ENCODE measurements at places on chromosomes 6 and 20.

DNA sequence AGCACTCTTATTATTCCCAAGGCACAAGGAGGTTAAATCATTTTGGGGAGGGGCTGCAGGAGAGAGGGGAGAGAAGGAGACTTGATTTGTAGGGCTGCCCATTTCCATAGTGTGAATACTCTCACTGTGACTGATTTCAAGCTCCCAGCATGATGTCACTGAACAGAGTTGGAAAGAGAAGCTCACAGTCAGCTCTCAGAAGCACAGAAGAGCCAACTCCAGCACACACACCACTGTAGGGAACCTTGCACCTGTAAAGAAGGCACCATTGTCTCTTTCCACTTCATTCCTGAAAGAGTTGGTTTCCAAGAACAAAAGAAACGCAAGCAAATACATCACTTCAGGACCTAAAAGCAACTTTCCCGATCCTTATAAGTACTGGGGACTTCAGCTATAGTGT, 12.7 kb upstream of the STK35 start:
- no peak for DNase-seq

GRCh38 chr6:35069262-35069661, 71.9 kb downstream of the TCP11 start:
- DNase-seq: no peak

DNA sequence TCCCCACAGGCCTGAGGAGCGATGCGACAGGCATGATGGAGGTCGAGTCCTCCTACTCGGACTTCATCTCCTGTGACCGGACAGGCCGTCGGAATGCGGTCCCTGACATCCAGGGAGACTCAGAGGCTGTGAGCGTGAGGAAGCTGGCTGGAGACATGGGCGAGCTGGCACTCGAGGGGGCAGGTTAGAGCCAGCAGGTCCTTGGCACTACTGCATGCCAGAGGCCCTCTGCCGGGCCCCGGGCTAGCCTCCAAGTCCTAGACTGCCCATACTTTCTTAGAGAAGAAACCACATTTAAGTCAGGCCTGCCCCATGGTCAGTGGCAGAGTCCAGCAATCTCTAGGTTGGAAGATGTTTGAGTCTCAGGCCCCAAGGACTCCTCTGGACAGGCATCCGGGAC, 32.1 kb downstream of the PKIG start:
- no peak for DNase-seq

- no peak for DNase-seq
These were observed 165.6 kb downstream of the TRIM27 start for GRCh38 chr6:28758046-28758817.

DNA sequence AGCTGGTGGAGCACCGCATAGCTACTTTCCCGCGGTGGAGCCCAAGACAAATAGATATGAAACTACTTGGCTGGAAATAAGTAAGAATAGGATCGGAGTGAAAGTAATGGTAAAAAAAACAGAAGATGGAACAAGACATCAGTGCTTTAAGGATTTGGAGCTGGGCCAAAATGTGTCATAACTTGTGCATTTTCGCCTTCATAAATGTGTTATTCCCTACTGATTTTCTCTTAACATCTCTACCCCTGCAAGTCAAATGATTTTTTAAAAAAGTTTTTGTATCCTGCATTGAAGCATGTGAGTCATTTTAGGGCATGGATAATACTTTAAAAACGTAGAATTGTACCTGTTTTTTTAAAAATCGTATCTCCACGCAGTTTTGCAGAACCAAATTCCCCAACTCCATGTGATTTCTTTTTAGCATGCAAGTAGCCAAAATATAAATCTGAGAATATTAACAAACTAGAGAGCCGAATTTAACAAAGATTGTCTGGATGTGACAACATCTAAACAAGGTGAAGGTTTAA, 882 bp upstream of the FAM184A start:
- DNase-seq: peak; percentile 64

GRCh38 chr20:22692119-22692475, 107.7 kb upstream of the FOXA2 start:
- no peak for DNase-seq

GRCh38 chr20:36830791-36831691, 44.9 kb upstream of the TLDC2 start:
- no peak for DNase-seq

DNA sequence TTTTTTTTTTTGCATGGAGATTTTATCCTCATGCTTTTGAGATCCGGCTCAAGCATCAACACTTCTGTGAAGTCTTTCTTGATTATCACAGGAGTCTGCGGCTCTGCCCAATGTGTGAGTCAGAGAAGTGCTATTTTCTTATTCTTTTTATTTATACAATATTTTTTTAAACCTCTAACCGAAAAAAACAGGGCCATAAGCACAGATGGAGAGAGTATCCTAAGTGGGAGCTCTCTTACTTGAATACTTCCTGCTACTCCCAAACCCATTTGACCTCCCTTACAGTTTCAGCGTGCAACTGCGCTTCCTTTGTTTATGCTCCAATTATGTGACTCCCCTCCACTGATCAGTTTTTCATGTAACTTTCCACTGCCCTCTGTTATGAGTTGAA, 8.7 kb upstream of the ATXN1 start:
- no peak for DNase-seq

GRCh38 chr20:58744836-58745235, 52.2 kb downstream of the NPEPL1 start:
- DNase-seq: no peak

GRCh38 chr6:65170273-65170672, 536.8 kb downstream of the EYS start:
- no peak for DNase-seq

DNA sequence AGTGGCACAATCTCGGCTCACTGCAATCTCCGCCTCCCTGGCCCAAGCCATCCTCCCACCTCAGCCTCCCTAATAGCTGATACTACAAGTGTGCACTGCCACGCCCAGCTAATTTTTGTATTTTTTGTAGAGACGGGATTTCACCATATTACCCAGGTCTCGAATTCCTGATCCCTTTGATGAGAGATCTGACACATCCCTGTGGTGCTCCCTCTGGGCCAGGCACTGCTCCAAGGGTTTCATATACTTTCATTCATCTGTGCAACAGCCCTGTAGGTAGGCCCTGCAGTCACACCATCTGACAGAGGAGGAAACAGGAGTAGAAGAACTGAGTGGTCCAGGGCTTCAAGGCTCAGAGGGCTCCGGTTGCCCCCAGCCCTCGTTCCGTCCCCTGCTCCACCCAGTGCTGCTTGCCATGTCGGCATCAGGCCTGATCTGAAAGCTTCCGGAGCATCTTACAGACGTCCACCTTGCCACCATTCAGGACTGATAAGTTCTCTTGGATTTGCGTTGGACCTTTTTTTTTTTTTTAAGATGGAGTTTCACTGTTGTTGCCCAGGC, 3.3 kb downstream of the ZGPAT start:
- DNase-seq: no peak

DNA sequence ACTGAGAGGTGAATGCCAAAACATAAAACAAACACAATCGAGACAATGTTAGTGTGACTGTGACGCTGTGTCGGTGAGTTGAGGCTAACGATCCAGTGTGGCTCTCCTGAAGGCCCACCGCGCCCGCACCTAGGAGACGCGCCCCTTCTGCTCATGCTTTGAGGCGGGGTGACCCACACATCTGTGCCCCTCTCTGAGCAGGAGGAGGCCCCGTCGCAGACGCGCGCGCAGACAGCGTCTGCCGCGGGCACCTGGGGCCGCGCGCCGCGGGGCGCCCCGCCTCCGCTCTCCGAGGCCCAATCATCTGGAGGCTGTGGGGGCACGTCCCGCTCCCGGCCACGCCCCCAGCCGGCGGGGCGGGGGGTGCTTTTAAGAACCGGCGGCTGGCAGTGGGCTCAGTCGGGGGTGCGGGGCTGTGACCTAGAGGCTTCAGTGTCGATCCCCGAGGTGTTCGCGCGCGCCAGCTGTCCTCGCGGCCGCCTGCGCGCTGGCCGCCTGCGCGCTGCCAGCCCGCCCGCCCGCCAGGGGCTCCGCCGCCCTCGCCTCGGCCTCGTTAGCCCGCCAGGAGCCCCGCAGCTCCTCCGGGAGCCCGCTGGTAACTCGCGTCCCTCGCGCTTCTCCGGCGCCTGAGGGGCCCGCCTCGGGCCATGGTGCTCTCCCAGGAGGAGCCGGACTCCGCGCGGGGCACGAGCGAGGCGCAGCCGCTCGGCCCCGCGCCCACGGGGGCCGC, at the start of gene SLC16A10:
Gene SLC16A10 (plus strand): TSS at position 398 of the 730 bp plus-strand sequence. CDS start 250 bp downstream, at position 648.
- DNase-seq: peak; percentile 66

- peak; percentile 72 for DNase-seq
These were observed 538.6 kb upstream of the MARCKS start for GRCh38 chr6:113318575-113318917.

DNA sequence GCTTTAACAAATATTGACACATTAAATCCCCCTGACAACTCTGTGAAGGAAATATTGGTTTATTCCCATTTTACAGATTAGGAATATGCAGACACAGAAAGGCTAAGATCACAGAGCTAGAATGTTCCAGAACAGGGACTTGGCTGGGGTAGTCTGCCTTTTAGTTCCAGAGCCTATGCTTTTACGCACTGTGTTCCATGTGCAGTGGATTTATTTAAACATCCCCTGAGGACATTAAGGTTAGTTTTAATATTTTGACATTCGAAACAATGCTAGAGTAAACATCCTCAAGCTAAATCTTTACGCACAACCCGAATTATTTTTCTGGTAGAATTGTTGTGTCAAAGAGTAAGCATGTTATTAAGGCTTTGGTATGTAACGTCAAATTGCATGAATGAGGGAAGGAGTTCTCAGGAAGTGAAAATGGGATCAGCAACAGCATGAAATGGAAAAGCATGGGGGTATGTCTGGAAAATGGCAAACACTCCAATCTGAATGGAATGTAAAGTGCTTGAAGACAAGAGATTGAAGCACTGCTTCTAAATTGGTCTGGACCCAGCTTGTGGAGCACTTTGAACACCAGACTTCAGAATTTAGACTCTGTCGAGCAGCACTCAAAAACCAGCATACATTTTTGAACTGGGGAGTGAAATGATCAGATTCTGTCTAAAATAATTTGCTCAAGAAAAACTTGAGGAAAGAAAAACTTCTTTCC, 429.9 kb downstream of the CD83 start:
- peak; percentile 9 for DNase-seq

DNA sequence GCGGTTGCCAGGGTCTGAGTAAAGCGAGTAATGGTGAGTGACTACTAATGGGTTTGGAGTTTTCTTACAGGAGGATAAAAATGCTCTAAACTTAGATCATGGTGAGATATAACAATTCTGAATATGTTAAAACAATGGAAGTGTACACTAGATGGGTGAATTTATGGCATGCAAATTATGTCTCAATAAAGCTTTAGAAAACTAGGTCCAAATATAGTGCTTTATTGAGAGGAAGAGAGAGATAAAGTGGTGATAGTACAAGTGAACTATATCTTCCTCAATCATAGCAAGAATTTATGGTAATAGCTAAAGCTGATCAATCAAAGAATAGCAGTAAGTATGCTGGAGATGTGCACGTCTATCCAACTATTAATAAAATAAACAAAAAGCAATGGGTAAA, 23.9 kb downstream of the SRPK1 start:
- no peak for DNase-seq

- no peak for DNase-seq
These were observed 82.7 kb downstream of the SAMD3 start for GRCh38 chr6:130140084-130140483.

- peak; percentile 43 for DNase-seq
These were observed 98.4 kb downstream of the FOXC1 start for GRCh38 chr6:1708122-1708521.

GRCh38 chr6:34661357-34661756, 35.2 kb downstream of the ILRUN start:
- DNase-seq: no peak

- peak; percentile 76 for DNase-seq
These were observed 11.5 kb upstream of the DSTN start for GRCh38 chr20:17558154-17558940.

- DNase-seq: no peak
These were observed 53.5 kb upstream of the NXT1 start for GRCh38 chr20:23296841-23297701.

- DNase-seq: no peak
These were observed 92.5 kb upstream of the PDE10A start for GRCh38 chr6:165755583-165755982.

DNA sequence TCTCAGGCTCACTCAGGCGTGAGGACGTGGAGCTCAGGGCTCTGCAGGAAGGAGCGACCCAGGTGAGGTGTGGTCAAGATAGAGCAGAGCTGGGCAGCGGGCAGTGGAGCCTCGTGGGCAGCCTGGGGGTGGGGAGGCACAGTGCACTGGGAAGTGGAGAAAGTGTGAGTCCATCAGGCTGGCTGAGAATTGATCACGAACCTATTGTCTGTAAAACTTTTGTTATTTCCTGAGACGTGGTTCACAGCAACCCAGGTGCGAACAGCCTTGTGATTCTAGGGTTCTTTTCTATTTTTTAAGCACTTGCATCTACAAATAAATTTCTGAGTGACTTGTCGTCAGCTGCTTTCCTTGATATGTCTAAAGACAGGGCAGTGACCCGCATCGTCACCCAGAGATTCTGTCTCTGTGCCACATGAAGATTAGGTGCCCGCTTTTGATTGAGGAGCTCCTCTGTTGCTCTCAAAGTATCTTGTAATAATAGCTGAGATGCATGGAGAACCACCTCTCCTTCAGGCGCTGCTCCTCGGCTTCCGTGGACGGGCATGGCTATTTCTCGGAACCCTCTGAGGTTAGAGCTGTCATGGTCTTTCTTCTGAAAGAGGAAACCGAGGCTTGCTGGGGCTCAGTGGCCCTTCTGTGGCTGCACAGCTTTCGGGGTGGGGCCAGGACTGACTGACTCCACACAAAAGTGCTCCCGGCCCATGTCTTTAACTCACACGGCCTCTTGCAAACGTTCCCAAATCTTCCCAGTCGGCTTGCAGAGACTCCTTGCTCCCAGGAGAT, 662 bp upstream of the CCR6 start:
- no peak for DNase-seq

DNA sequence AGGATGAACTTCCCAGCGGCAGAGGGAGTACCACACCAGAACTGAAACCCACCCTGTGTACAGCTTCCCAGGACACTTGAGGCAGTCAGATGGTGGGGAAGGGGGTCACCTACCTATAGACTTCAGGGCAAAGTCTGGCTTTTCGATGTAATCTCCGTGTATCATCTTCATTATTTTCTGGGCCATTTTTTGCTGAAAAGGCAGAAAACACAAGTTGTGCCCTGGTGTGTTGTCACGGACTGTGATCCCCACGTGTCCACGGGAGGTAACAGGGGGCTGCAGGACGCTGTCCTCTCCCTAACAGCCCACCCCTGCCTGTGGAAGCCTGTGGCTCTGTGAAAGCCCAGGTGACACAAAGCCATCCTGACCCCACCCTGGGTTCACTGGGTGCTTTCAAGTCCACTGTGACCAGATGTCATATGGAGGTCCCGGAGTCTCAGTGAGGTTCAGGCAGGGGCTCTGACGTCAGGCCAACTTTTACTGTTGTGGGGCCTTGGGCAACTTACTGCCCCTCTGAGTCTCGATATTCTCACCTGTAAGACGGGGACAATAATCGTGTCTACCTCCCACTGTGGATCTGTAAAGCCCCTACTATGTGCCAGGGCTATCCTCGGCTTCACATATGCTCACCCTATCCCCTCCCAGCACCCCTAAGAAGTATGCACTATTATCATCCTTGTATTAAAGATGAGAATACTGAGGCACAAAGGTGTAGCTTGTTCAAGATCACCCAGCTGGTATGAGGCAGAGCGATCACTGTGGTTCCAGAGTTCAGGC, 14.5 kb downstream of the SUN5 start:
- DNase-seq: no peak

- DNase-seq: no peak
These were observed 796.2 kb upstream of the EPHA7 start for GRCh38 chr6:94215552-94215951.
